Omental fat pad (tissue), 4 donors: ENCODE measurements at places on chromosomes 5 and 9. TPM values are rescaled to one million over a fixed set of nuclear protein-coding genes. Genes with fewer than 3 reads are reported as not detected.

HACD4 gene
- total RNA-seq, result 5.9 TPM

MYORG gene
- 12.1 TPM for total RNA-seq

OR5C1 gene
- not detected for total RNA-seq

FUT7 gene
- 3.6 TPM for total RNA-seq

NR4A3 gene
- total RNA-seq, result 12.8 TPM

C9orf50 gene
- total RNA-seq, result not detected

DNA sequence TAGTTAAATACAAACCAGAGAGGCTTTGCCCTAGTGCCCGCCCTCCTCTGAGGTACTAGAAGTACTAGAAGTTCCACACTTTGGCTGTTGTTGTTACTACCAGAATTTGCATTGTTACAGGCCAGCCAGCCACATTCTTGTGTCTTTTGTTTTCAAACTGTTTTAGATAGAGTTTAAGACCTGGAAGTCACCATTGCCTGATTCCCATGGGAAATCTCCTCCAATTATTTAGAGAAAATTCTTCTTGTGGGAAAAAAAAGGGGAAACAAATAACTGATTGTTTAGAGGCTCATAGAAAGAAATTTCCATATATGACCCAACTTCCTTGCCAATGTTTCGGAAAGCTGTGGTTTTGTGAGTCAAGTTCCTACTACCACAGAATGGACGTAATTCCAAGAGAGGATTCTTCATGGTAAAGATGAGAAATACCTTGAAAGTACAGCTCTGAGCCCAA, 252.2 kb downstream of the GOLPH3 start:
- DNase-seq, result no peak

DNA sequence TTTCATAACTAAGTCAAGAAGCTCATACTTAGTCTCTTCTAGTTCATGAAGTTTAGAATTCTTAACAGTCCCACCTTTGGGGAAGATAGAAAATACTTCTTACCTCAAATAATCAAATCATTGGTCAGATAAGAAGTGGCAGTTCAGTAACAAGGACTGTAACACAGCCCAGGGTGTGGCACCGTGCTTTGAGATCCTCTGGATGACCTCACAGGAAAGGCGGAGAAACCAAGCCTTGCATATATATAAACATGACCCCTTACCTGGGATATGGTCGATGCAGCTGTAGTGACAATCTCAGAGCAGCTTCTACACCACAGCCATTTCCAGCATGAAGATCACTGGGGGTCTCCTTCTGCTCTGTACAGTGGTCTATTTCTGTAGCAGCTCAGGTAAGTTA, at the start of gene SPINK7:
Gene SPINK7, plus strand, starts transcription at position 271 of the 400 bp plus-strand sequence. Its CDS starts 61 bp downstream, at position 332.
- DNase-seq, result no peak

GRCh38 chr9:128553728-128554127, 1.3 kb downstream of the SPTAN1 start:
- no peak for DNase-seq

DNA sequence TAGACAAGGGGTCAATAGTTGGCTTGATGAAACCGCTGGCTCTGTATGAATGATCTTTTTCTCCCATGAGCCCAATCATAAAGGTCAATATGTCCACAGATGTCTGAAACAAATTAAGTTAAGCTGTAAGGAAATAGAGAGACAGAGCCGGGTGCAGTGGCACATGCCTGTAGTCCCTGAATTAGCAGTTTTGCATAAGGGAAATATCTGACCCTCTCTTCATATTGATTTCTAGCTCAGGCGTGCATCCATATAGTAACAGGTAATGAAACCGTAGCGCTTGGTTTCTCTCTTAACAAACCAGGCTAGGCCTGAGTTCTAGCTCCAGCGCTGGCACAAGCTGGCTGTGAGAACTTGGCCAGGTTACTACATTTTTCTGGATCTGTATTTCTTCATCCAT, 118.1 kb upstream of the ERCC6L2 start:
- no peak for DNase-seq

GRCh38 chr9:37801959-37802711, 1.5 kb downstream of the DCAF10 start:
- no peak for DNase-seq

- no peak for DNase-seq
Measured at GRCh38 chr5:78597974-78598371, 50.6 kb downstream of the LHFPL2 start.

- DNase-seq, result no peak
Measured at GRCh38 chr9:119337573-119337972, 31.7 kb downstream of the BRINP1 start.

DNA sequence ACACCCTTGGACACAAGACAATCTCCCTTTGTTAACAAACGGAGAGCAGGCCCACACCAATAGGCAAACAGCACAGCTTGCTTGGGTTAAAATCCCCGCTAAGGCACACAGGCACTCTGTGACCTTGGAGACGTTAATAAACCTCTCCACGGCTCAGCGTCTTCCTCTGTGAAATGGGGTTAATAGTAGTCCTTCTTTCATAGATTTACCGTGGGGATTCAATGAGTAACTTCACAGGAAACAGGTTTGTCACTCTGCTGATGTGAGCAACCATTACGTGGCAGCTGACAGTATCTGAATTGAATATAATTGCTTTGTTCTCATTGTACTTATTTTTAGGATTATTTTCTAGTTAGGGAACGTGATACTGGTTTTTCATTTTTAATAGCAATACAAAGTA, 65.2 kb upstream of the ADRA1B start:
- no peak for DNase-seq

DNA sequence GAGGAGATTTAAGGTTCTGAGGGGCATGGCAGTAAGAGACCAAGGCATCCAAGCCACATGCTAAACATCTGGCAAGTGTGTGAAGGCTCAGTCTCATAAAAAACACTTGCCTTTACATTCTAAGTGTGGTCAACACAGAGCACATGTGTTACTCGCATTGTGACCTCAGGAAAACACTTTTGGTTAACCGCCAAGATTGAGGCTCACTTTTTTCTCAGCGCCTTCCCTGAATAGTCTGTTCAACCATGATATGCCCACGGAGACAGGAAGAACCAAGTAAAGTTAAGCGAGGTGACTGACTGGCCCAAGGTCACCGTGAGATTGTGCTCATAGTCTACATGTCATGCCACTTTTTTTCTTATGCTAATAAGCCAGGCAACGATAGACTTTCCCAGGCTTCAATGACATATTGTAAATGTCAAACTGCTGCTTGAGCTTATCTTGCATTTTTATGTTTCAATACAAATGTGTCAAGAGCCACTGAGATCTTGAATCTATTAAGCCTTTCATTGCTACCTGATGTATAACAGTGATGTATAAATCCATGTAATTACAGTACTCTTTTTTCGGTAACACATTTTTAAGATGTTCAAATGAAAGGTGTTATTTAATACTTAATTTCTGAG, 21.1 kb upstream of the IL9 start:
- DNase-seq, result no peak

GRCh38 chr9:133592731-133593409, 16.3 kb downstream of the FAM163B start:
- no peak for DNase-seq

- peak; percentile 46 for DNase-seq
Measured at GRCh38 chr9:98074115-98074990, 17.8 kb downstream of the NANS start.

GRCh38 chr9:87285183-87285850, 212.3 kb upstream of the DAPK1 start:
- no peak for DNase-seq

GRCh38 chr9:89522959-89523285, 25.0 kb upstream of the SEMA4D start:
- no peak for DNase-seq

DNA sequence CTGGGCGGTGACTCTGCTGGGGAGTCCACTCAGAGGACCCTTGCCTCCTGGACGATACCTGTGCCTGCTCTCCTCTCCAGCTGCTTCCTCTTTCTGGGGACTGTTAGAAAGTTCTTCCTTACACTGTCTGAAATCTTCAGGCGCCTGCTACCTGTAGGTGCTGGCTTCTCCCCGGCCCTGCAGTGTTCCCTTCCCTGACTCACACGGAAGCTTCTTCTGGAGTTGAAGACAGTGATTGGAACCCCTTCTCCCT, 562 bp downstream of the GSN start:
- no peak for DNase-seq

GRCh38 chr9:7103367-7103766, 345.6 kb downstream of the KDM4C start:
- no peak for DNase-seq

GRCh38 chr9:123418506-123418905, 62.5 kb downstream of the CRB2 start:
- DNase-seq, result no peak
